Astrocyte of the spinal cord (primary cell): ENCODE measurements at places on chromosomes 12 and 14.

DNA sequence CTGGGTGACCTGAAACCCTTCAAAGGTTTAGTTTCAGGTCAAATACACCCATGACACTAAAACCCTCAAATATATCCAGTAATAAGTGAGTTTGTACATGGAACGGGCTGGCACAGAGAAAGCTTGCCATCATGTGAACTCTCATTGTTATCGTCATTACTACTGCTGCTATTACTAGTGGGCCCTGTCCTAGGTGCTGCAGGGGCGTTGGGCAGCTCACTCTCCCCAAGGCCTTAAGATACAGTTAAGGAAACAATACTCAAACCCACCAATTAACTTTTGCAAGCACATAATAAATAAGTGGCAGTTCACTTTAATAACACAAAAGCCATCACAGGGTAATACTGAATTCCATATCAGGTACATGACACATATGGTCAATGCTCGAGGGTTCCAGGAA is 71.3 kb downstream of the SPTB start:
- DNase-seq = no peak

DNA sequence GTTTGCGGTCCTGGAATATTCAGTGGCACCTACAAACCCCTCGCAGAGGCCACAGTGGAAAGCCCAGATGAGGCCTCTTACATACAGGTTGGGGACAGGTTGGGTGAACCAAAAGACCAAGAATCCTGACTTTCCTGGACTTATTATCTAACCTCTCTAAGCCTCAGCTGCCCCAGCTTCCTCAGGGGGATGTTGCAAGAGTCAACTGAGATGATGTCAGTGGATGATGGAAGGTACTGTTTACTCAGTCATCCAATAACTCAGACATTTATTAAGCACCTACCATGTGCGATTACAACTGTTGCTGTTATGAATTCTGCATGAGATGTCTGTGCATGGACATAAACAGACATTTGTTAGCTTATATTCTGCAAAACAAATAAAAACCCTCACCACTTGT is 72.8 kb downstream of the RFX4 start:
- DNase-seq = no peak

DNA sequence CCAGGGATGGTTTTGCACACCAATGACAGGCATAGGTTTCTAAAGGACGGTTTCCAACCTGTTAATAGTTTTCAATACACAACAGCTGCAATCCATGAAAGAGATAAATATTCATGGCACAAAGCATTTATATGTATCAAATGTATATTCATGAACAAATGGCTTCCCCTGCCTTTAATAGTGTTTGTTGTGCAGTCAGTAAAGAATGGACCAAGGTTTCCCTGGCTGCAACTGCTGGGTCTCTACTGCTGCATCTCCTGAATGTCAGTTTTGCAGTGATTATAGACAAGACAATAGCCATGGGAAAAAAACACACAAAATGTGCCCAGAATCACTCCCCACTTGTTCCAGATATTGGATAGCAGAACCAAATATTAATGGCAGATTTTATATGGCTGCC is 284.1 kb downstream of the BTG1 start:
- DNase-seq = no peak

DNA sequence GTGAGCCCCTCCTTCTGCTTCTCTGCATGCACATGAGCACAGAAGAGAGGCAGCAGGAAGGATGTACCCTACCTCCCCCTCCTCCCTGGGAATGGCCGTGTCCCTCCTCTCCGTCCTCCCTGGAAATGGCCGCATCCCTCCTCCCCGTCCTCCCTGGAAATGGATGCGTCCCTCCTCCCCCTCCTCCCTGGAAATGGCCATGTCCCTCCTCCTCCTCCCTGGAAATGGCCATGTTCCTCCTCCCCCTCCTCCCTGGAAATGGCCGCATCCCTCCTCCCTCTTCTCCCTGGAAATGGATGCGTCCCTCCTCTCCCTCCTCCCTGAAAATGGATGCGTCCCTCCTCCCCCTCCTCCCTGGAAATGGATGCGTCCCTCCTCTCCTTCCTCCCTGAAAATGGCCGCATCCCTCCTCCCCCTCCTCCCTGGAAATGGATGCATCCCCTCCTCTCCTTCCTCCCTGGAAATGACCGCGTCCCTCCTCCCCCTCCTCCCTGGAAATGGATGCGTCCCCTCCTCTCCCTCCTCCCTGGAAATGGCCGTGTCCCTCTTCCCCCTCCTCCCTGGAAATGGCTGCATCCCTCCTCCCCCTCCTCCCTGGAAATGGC is 428.6 kb downstream of the AACS start:
- DNase-seq = no peak

DNA sequence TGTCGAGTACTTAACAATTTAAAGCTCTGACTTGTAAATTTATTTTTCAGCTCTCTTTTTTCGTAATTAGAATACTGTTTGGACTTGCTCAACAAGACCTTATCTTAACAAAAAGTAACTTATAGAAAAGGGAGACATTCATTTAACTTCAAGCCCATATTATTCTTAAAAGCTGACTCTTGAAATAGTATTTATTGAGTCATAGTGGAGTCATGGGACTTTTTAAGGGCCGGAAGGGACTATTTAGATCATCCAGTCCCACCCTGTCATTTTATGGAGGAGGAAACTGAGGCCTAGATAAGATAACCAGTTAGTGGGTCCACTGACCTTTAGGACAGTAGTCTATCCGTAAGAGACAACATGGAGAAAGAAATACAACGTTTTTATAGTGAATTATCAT is 1.5 kb downstream of the RAP1B start:
- DNase-seq = peak; percentile 32

- no peak for DNase-seq
Observed at GRCh38 chr12:94969424-94969823, 34.1 kb downstream of the NDUFA12 start.

- DNase-seq = no peak
Observed at GRCh38 chr12:73262788-73263381, 990.7 kb downstream of the TRHDE start.

- no peak for DNase-seq
Observed at GRCh38 chr14:24789378-24789884, 155.4 kb upstream of the GZMB start.

- DNase-seq = no peak
Observed at GRCh38 chr12:52532636-52533035, 12.4 kb upstream of the KRT5 start.

DNA sequence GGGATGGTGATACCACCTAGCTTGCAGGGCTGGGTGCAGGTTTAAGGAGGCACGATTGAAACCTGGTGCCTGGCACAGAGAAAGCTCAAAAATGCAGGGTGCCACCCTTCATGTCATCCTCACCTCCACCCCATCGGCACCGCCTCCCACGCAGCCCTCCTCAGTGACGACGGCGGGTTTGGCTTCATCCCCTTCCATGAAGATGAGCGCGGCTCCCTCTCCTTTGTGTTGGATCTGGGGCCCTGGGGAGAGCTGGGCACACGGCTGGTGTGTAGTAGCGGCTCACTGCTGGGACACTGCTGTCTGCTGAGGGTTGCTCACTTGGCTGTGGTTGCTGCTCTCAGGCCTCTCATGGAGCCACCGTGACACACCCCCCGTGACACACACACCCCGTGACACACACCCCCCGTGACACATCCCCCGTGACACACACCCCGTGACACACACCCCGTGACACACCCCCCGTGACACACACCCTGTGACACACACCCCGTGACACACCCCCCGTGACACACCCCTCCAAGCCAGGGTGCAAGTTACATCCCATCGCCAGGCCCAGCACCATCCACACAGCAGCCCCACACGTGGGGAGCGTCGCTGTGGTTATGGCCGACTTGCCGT is 42.9 kb upstream of the FZD10 start:
- DNase-seq = no peak

- DNase-seq = peak; percentile 31
Observed at GRCh38 chr12:52268212-52268611, 6.2 kb upstream of the KRT86 start.

GRCh38 chr14:61911574-61911973 is 149.4 kb downstream of the SNAPC1 start:
- no peak for DNase-seq

- DNase-seq = peak; percentile 81
Observed at GRCh38 chr12:124498275-124499189, 68.9 kb downstream of the NCOR2 start.

DNA sequence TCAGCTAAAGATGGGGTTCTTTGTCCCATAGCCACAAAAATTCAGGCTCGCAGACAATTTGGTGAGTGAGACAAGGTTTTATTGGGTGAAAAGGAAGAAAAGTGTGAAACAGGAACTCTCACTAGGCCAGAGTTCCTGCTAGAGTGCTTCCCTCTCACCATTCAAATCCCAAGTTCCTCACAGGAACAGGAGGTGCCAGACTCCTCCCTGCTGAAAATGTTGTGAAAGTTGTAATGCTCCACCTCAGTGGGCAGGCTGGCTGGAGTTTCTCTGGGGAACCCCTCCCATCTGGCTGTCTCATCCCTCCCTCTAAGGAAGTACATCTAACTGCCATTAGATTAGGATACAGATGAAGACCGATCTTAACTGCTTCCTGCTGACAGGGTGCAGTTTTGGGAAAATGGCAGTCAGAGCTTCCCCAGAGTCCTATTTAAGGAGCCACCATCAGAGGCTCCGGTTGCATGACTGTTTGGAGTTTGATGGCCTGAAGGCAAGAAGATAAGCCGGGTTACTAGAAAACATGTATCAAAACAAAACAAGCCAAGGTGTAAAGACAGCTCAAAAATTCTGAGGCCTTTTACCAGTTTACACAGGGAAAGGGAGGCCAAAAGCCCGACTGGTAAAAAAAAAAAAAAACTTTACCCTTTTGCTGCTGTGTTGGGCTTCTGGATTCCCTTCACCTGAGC is 127.6 kb downstream of the FSCB start:
- no peak for DNase-seq

- no peak for DNase-seq
Observed at GRCh38 chr12:122961531-122962329, 4.5 kb downstream of the ABCB9 start.

DNA sequence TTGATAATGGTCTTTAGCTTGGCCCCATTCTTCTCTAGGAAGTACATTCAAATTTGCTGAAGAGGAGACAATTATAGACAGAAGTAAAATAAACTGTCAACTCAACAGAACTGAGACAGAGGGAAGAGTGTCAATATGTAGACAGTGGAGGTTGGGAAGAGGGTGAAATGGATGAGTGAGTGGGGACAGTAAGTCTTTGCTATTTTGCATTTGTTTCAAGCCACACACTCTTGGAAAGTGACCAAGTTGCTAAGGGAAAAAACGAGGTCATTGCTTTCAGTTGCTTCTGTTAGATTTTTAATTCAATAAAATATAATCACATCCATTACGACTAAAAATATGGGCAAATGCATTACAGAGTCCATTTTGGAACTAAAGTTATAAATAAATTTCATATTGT is 47.8 kb downstream of the BTBD7 start:
- peak; percentile 52 for DNase-seq

DNA sequence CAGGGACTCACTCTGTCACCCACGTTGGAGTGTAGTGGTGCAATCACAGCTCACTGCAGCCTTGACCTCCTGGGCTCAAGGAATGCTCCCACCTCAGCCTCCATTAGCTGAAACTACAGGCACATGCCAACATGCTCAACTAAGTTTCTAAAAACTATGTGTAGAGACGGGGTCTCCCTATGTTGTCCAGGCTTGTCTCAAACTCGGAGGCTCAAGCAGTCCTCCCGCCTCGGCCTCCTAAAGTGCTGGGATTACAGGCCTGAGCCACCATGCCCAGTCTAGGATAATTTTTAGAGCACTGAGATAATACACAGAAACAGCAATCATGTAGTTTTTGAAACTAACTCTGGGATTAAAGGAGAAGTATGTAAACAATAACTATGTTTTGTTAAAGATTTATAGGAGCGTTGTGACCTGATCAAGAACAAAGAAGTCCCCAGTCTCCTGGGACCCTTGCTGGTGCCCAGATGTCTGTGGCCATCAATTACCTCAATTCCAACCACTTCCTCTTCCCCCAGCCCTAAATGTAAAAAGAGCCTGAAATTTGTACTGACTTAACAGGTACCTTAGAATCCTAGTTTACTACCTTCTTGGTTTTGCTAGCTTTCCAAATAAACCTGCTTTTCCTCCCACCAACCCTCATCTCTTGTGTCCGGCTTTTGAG is 28.9 kb upstream of the EGLN3 start:
- DNase-seq = no peak
